ENCODE measurements at places on chromosomes 6 and 20.

- no peak for DNase-seq
These were observed 10.7 kb upstream of the GATA5 start for GRCh38 chr20:62486484-62486883.

DNA sequence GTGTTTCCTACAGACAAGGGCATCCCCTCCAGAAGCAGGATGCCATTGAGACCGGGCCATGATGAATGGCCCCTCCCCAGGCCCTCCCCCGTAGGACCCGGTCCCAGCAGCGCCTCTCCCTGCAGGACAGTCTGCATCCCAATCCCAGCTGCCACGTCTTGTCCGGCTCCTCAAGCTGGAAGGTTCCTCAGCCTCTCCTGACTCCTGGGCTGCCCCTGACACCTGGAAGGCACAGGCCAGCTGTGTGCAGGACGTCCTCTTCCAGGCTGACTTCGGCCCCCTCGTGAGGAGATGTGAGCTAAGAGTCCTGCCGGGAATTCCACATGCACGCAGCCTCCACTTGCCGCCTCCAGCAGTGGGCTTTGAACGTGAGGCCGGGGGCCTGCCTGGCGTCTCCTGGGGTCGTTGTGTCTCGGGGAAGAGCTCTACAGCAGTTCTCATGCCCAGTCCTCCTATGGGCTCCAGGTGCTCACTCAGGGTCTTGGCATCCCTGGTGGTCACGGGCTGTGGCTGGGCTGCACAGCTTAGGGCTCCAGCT is 64.4 kb downstream of the TAF4 start:
- no peak for DNase-seq

- no peak for DNase-seq
These were observed 47.7 kb upstream of the PLN start for GRCh38 chr6:118500130-118501015.

DNA sequence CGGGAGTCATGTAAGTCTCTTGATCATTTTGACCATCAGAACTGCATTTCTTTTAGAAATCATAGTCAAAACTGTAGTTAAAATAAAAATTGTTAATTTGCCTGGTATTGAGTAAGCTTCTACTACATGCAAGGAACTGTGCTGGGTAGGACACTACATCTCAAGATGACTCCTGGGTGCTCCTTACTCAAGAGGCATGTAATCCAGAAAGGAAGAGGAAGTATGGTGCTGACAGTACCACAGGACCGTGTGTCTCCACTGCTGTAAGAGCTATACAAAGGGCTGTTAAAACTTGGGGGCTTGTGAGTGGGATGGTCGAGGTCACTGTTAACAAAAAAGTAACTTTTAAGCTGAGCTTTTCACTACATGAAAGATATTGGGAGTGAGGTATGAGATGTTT is 508.3 kb upstream of the SOX4 start:
- DNase-seq: no peak

DNA sequence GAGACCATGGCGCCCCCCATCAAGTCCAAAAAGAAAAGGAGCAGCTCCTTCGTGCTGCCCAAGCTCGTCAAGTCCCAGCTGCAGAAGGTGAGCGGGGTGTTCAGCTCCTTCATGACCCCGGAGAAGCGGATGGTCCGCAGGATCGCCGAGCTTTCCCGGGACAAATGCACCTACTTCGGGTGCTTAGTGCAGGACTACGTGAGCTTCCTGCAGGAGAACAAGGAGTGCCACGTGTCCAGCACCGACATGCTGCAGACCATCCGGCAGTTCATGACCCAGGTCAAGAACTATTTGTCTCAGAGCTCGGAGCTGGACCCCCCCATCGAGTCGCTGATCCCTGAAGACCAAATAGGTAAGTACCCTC is 41.7 kb upstream of the NAA20 start:
- DNase-seq: no peak

- DNase-seq: no peak
These were observed 173.4 kb downstream of the MOXD1 start for GRCh38 chr6:132227904-132228303.

DNA sequence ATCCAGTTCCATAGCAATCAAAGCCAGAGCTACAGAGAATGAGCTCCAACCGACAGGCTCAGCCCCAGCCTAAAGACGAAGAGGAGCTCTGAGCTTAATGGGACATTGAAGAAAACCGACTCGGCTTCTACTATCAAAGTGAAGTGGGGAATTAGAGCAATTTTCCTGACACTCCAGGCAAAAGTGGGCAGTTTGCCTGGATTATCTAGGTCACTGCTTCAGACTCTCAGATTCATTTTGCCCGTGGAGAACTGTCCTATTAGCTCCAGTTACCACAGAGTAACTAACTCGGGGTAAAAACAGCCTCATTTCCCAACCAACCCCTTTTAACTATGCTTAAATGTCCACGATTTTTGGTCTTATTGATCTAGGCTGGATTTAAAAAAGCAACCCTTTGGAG is 592.1 kb upstream of the NRSN1 start:
- peak; percentile 96 for DNase-seq
